ENCODE measurements at places on chromosomes 5 and 9.

DNA sequence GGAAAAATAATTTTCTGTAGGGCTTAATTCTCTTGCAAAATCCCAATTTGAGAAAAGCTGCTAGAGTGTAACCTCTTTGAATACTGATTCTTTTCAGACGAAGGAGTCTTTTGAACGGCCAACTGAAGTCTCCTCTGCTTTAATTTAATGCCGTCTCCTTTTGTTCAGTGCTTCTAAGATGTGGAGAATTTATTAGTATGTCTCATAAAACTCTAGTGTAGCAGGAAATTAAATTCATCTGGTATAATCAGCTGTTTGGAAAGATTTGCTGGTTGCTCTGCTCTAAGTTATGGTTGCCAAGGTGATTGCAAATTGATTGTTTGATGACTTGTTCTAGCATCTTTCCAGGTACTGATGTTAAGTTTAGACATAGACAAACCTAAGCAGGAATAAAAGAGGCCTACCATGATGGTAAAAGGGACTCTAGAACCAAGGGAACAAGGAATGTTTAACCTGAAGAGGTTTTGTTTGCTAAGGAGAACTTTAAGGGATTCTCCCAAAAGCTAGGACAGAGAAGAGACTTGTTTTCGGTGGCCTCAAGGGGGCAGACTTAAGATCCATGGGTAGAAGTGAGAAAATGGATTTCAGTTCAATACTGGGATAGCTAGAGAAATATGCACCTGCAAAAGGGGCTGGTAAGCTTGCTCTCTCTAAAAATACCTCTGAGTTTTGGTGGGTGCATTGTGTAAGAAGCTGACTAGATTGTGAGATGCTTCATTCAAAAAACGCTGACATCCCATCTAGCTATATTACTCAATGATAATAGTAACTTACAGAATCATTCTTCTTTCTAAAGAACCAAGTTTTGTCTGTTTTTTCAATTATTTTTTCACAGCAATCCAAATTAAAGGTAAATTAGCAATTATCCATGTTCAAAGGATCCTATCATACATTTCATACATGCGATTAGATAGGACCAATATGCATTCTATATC, 5.7 kb upstream of the ADRB2 start:
- no peak for DNase-seq

DNA sequence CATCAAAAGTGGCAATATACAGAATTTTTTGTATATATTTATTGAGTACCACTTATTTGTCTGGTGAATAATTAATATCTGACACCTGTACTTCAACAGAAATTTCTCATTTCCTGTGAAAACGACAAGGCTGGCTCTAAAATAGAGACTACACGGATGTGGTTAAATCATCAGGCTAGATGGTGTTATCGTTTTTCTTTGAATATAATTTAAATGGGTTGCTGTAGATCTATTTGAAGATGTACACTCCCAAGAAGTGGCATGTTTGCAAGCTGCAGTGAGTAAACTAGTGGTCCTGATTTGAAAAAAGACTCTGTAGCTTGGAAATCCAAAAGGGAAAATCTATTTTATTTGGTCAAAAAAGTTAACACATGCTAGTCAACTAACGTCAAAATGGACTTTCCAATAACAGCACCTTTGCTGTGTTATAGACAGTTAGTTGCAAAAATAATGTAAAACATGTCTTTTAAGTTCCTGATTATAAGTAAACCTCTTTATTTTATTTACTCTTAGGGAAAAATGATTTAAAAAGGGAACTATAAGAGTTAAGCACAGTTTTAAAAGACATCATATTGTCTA, 13.8 kb downstream of the ST8SIA4 start:
- DNase-seq: no peak

DNA sequence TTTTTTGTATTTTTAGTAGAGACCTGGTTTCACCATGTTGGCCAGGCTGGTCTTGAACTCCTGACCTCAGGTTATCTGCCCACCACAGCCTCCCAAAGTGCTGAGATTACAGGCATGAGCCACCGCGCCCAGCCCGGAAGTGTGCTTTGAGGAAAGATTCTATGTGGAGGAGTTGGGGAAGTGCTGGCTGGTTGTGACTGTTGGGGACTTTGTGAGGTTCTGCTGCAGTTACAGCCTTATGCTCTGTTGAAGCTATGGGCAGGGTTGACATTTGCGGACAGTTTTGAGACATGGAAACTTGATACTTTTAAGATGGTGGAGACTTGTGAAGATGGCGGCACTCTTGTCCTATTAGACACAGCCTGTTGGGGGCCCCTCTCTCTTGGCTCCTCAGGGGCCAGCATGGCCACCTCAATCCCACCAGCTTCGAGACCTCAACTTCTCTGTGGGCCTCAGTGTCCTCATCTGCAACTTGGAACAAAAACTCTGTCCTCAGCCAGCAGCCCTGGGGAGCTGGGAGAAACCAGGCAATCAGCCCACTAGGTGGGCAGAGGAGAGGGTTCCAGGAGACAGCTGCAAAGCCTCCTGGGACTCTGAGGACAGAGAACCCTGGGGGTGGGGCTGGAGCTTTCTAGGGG, 24.9 kb downstream of the C9orf50 start:
- DNase-seq: no peak

DNA sequence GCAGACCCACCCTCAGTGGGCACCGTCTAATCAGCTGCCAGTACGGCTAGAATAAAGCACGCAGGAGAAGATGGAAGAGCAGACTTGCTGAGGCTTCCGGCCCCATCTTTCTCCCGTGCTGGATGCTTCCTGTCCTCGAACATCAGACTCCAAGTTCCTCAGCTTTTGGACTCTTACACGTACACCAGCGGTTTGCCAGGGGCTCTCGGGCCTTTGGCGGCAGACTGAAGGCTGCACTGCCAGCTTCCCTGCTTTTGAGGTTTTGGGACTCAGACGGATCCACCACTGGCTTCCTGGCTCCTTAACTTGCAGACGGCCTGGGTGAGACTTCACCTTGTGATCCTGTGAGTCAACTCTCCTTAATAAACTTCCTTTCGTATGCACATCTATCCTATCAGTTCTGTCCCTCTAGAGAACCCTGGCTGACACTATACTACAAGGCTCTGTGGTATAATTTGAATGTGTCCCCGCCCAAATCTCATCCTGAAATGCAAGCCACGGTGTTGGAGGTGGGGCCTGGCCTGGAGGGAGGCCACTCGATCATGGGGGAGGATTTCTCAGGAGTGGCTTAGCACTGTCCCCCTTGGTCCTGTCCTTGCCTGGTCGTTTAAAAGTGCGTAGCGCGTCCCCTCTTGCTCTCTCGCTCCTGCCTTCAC, 31.1 kb upstream of the NRARP start:
- DNase-seq: no peak

DNA sequence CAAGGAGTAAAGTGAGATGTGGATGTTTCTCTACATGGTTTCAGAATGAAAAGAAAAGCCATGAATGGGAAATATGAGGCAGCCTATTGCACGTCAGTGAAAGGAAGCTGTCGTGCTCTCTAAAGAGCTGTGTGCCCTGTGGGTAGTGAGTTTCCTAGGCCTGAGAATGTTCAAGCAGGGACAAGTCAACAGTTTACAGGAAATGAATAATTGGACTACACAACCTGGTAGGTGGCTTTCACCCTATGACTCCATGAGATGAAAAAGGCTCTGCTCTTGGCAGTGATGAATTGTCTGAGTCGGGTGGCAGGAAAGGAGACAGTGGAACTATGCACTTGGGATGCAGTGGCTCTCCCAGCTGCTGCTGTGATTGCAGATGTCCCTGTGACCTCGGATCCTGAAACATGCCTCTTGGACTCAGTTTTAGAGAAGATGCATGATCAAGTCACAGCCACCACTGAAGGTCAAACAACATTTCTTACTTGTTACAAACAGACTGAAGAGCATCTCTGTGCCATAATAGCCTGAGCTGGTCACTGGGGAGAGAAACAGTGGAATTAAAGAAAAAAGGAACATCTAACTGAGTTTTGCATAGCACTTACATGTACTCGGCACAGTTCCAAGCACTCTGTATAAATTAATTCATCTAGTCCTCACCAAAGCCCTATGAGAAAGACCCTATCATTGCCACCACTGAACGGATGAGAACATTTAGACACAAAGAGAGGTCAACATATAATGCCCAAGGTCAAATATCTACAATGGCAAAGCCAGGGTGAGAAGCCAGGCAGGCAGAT, 293.7 kb downstream of the SPOCK1 start:
- no peak for DNase-seq

DNA sequence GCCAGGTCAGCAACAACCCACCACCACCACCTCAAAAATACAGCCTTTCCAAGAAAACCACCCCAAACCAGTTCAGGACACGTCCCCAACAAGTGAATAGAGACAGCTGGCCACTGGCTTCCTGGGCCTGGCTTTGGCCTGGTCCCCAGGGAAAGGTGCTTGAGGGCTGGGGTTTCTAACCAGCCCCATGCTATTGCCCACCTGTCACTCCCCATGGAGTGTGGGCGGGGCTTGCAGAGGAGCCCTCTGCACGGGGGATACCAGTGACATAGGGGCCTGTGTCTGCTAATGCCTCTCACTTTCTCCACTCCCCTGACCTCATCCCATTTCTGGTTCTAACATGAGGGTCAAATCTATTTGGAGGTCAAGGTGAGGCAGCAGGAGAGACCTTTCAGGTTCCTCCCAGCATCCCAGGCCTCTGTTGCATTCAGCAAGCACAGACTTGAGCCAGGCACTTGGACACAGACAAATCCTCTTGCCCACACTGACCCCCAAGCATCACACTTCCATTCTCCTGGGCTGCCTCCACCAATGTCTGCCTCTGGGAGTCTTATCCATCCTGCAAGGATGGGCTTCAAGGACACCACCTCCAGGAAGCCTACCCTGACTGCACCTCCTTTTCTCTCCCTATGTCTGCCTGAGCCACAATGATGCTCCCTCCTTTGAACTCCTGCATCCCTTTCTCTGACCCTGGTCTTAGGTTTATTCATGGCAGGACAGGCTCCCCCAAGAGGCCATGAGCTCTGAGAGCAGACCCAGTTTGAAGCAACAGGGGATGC, 16.1 kb upstream of the TTLL11 start:
- DNase-seq: no peak

- no peak for DNase-seq
Measured at GRCh38 chr5:170986598-170986997, 124.8 kb downstream of the RANBP17 start.

- DNase-seq: no peak
Measured at GRCh38 chr9:93613174-93613573, 36.8 kb downstream of the PHF2 start.

DNA sequence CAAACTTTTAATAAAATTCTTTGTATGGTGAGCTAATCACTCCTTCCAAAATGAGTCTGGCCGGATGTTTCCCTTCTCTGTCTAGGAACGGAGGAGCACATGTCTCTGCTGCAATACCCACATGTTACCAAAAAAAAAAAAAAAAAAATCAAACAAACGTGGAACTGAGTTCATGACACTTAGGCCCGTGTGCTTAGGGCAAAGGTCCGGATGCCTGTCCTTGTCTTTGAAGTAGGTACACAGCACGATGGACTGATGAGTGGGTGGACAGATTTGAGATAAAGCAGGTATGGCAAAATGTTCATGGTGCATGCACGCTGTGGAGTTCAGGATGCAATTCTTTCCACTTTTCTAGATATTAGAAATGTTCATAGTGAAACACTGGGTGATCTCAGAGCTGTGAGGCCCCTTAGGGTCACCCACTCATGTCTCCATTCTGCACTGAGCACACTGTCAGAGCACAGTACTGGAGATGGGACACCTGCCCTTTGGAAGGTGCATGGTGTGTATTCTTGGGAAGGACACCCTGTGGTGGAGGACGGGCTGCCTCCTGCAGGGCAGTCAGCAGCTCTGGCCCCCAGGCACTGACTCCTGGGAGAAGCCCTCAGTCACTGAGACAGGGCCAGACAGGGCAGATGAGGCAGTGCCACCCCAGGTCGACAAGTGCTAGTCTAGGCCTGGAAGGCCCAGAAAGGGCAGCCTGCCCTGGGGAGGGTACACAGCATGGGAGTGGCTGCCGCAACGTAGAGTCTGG, 43.6 kb downstream of the GADD45G start:
- no peak for DNase-seq

DNA sequence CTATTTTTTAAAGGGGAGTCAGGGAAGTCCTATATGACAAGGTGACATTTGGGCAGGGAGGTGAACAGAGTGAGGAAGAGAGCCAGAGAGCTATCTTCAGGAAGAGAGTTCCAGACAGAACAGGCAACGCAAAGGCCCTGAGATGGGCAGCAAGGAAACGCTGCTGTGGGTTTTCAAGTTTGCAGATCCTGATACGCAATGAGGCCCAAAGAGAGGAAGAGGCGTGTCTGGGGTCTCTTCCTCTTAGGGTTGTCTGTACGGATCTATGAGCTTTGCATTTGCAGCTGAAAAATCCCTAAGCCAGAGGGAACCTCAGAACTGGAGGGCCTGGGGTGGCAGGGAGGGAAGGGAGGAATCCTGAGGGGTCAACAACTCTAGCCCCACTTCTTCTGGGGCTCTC, 13.6 kb downstream of the FAT2 start:
- no peak for DNase-seq

GRCh38 chr5:141570655-141571054, 48.1 kb downstream of the DIAPH1 start:
- no peak for DNase-seq

- no peak for DNase-seq
Measured at GRCh38 chr5:150080696-150081435, 5.5 kb downstream of the CSF1R start.

- DNase-seq: no peak
Measured at GRCh38 chr9:4828761-4829160, 36.0 kb downstream of the RCL1 start.

DNA sequence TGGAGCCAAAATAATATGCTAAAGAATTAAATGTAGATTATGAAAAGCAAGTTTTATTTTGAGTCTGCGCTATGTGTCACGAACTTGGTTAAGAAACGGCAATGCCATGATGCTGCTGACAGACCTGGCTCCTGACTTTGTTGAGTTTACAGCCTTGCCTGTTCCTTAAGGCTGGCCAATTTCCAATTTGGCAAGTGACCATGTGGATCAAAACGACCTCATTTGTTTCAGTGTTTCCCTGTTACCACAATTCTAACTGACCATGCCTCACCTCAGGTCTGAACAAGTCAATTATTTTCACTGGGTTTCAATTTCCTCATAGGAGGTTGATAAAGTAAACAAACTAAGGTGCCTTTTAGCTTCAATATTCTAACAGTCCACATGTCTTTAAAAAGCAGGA, 461.4 kb downstream of the ZNF608 start:
- no peak for DNase-seq

DNA sequence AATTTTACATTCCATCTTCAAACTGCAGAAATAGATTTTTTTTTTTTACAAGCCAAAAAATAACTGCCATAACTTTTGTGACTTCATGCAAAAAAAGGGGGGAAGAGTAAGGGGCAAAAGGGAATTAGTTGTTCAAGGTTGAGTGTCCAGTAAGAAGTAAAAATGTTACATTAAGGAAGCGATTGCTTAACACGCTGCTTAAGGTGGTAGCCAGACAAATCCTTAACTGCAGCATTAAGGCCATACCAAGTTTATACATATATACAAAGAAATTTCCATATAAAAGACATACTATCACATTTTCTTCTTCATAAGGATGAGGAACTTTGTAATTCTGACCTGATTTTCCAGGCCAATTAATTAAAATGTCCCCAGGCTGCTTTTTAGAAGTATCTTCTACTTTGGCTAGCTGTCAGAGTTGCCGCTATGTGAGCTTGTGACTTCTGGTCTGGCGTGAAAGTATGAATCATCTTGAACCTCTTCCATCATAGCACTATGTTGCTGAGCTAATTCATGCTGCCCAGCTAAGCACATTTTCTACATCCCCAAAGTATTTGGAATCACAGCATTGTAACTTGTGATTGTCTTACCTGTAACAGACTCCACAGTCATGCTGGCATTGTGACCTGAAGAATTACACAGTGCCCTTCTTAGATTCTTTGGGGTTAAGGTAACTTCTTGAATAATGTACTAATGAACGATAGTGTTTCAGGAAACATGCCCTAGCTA, 40.0 kb downstream of the G3BP1 start:
- DNase-seq: no peak

Data from stimulated activated CD4-positive, alpha-beta T cell treated with anti-CD3 and anti-CD28 coated beads, Interleukin-15, amount 100 ng/mL, for 48 hours (primary cell).